ENCODE measurements at places on chromosomes 16 and 17. TPM values are rescaled to one million over a fixed set of nuclear protein-coding genes. Genes with fewer than 3 reads are reported as not detected.
A peak's percentile ranks its signal among the peaks of the same experiment; 100 is the strongest.

DNA sequence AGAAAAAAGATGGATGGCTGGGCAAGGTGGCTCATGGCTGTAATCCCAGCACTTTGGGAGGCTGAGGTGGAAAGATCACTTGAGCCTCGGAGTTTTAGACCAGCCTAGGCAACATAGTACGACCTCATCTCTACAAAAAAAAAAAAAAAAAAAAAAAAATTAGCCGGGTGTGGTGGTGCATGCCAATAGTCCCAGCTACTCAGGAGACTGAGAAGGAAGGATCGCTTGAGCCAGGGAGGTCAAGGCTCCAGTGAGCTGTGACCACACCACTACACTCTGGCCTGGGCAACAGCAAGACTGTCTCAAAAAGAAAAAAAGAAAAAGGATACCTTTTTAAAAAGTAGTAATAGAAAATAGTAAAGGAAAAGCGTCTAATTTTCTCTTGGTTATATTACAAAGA is 20.7 kb downstream of the ZNF652 start:
- no peak for DNase-seq
- H3K36me3 ChIP-seq = no peaks in the 10 kb centered on the region
- H3K4me1 ChIP-seq = peaks cover 28% of the 10 kb centered on the region
- H3K27me3 ChIP-seq = no peaks in the 10 kb centered on the region
- H3K27ac ChIP-seq = no peak overlapping the region

GRCh38 chr16:27426423-27427408 is 24.7 kb downstream of the IL21R start:
- peaks cover 19% of the 10 kb centered on the region for H3K4me1 ChIP-seq
- peak overlapping the region; percentile 46 for H3K4me3 ChIP-seq
- peak; percentile 65 for DNase-seq
- peaks cover 42% of the 10 kb centered on the region for H3K36me3 ChIP-seq
- H3K27me3 ChIP-seq = no peaks in the 10 kb centered on the region

DNA sequence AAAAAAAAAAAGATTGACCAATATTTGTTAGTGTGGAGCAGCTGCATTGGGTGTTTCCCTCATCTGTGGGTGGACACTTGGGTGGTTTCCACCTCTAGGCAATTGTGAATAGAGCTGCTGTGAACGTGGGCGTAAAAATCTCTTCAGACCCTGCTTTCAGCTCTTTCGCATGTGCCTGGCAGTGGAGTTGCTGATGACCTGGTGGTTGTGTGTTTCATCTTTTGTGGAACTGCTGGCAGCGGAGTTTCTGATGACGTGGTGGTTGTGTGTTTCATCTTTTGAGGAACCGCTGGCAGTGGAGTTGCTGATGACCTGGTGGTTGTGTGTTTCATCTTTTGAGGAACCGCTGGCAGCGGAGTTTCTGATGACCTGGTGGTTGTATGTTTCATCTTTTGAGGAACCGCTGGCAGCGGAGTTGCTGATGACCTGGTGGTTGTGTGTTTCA is 21.4 kb downstream of the ZC3H18 start:
- H3K36me3 ChIP-seq = peaks cover 21% of the 10 kb centered on the region
- H3K27ac ChIP-seq = peak overlapping the region; percentile 86
- H3K4me1 ChIP-seq = peaks cover 66% of the 10 kb centered on the region
- H3K4me3 ChIP-seq = peak overlapping the region; percentile 89

- H3K4me3 ChIP-seq = no peak overlapping the region
- H3K27ac ChIP-seq = no peak overlapping the region
- DNase-seq = no peak
- no peaks in the 10 kb centered on the region for H3K36me3 ChIP-seq
Observed at GRCh38 chr17:78611607-78612006, 34.4 kb upstream of the DNAH17 start.

GRCh38 chr17:14922411-14922810 is 342.7 kb downstream of the PMP22 start:
- H3K36me3 ChIP-seq = no peaks in the 10 kb centered on the region
- H3K27ac ChIP-seq = no peak overlapping the region
- no peak for DNase-seq
- H3K4me1 ChIP-seq = no peaks in the 10 kb centered on the region

- no peak for DNase-seq
- H3K27me3 ChIP-seq = no peaks in the 10 kb centered on the region
- no peak overlapping the region for H3K27ac ChIP-seq
- no peak overlapping the region for H3K4me3 ChIP-seq
- H3K4me1 ChIP-seq = no peaks in the 10 kb centered on the region
Observed at GRCh38 chr16:49089039-49089438, 192.6 kb downstream of the CBLN1 start.

DNA sequence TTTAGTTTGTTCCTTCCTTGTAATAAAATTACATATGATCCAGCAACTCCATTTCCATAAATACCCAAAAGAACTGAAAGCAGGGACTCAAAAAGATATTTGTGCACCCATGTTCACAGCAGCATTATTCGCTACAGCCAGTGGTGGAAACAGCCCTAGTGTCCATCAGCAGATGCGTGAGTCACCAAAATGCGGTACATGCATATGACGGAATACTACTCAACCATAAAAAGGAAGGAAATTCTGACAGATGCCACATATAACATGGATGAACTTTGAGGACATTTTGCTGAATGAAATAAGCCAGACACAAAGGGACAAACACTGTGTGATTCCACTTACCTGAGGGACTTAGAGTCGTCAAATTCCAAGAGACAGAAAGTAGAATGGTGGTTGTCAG is 9.1 kb upstream of the SLC47A2 start:
- DNase-seq = no peak
- peak overlapping the region; percentile 37 for H3K4me3 ChIP-seq
- peaks cover 18% of the 10 kb centered on the region for H3K4me1 ChIP-seq
- no peaks in the 10 kb centered on the region for H3K27me3 ChIP-seq

GRCh38 chr17:30550512-30551273 is 73.5 kb downstream of the GOSR1 start:
- H3K4me1 ChIP-seq = peaks cover 4% of the 10 kb centered on the region
- no peaks in the 10 kb centered on the region for H3K36me3 ChIP-seq

DNA sequence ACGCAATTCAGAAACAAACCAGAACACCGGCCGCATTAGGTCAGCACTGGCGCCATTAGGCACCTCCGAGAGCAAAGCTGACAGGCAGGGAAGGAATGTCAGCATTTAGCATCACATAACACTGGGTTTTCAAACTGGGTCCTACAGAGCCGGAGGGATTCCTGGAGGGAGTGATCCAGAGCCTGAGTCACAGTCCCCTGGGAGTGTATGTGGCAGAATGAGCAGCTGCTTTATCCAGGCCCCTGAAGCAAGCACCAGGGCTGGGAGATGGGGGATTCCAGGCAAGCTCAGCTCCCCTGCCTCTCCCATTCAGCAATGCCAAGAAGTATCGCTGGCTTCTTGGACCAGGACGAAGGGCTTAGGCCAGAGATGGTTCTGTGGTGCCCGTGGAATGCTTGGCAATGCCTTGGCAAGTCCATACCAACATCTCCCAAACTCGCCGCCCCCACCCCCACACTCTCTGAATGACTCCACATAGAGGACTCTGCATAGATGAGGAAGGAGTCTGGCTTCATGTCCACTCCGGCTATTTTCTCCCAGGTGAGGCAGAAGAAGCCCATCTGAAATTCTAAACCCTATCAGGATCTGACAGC is 20.4 kb downstream of the GAS7 start:
- H3K27me3 ChIP-seq = no peaks in the 10 kb centered on the region
- H3K4me1 ChIP-seq = no peaks in the 10 kb centered on the region
- DNase-seq = no peak
- H3K36me3 ChIP-seq = no peaks in the 10 kb centered on the region
- H3K27ac ChIP-seq = no peak overlapping the region

The HEATR9 gene
- not detected for polyA plus RNA-seq

The PIK3R5 gene
- 34.8 TPM for polyA plus RNA-seq

The CASKIN2 gene
- polyA plus RNA-seq = 0.24 TPM
